Stimulated activated CD4-positive, alpha-beta T cell treated with anti-CD3 and anti-CD28 coated beads, Interleukin-12 subunit alpha, Interleukin-12 subunit beta, amount 100 ng/mL, for 48 hours (primary cell): ENCODE measurements at places on chromosomes 3 and 15.

DNA sequence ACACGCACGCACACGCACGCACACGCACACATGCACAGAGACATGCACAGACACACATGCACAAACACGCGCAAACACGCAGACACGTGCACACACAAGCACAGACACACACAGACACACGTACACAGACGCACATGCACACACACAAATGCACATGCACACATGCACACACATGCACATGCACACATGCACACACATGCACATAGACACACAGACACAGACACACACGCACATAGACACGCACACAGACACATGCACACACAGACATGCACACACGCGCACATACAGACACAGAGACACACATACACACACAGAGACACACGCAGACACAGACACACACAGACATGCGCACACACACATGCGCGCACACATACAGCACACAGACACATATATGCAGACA is 26.4 kb upstream of the PIGZ start:
- DNase-seq: no peak

- no peak for DNase-seq
Observed at GRCh38 chr15:92336419-92336987, 57.2 kb upstream of the ST8SIA2 start.

DNA sequence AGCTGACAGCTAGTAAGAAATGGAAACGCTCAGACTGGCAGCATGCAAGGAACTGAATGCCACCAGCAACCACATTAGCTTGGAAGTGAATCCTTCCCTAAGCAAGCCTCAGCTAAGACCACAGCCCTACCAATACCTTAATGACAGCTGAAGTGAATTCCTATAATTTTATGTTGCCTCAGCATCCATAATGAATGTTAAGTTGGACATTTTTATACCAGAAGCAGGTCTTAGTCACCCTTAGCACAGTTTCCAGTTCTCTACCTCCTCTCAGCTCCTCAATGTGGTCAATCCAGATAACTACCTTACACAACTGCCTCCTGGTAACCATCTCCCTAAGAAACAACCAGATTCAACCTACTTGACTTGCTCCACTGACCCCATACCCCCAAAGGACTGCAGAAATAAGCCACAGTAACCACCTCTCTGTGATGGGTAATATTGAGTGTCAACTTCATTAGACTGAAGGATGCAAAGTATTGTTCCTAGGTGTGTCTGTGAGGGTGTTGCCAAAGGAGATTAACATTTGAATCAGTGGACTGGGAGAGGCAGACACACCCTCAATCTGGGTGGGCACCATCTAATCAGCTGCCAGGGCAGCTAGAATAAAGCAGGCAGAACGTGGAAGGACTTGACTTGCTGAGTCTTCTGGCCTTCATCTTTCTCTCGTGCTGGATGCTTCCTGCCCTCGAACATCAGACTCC is 33.5 kb downstream of the NEDD4 start:
- no peak for DNase-seq

DNA sequence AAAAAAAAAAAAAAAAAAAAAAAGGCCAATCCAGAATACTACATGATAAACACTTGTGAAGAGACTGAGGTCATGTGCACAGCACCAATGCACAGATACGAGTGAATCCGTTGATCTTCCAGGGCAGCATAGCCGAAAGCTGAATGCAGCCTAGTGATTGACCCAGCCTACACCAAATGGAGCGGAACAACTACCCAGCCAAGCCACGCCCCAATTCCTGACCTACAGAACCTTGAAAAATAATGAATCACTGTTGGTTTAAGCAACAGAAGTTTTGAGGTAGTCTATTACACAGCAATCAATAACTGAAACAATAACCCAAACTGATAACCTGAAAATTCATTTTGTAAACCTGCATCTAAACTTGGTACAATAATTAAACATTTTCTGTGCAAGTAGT is 361.0 kb downstream of the FHIT start:
- DNase-seq: no peak

DNA sequence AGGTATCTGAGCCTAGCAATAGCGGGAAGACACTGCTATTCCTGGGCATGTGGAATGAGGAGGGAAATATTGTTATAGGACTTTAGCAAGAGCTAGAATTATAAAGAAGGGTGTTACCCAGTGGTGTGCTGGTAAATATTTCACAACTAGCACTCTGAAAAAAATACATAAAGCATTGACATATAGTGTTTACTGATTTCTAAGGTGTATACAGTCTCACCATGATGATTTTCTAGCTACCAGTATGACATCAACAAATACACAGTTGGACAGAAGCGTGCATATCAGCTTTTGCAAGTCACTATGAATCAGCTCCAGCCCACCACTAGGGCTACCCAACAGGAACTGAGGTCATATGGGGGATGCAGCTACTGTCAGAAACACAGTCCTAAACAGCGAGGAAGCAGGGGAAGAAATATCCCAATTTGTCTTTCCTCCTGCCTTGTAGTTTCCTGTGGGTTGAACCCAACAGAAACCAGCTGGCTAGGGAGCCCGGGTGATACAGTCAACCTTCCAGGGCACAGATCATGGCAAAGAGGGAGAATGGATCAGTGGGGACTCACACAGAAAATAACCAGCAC is 39.6 kb downstream of the HGD start:
- no peak for DNase-seq

- DNase-seq: no peak
Observed at GRCh38 chr3:11159421-11159904, 5.2 kb downstream of the HRH1 start.

DNA sequence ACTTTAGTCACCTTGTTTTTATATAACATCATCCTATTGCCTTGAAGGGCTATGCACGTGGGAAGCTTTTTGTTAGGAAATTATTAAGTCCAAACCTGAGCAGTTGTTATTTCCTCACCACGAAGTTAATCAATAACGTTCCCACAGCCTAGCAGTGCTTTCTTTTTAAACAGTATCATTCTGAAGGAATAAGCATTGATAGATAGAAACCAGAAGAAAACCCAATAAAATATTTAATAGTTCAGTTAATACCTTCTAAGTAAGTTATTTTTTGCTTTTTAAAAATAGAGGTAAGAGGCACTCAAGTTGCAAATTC is 149.3 kb downstream of the KCNMB2 start:
- DNase-seq: no peak

GRCh38 chr3:136251511-136251910 is 1.4 kb downstream of the PCCB start:
- no peak for DNase-seq

DNA sequence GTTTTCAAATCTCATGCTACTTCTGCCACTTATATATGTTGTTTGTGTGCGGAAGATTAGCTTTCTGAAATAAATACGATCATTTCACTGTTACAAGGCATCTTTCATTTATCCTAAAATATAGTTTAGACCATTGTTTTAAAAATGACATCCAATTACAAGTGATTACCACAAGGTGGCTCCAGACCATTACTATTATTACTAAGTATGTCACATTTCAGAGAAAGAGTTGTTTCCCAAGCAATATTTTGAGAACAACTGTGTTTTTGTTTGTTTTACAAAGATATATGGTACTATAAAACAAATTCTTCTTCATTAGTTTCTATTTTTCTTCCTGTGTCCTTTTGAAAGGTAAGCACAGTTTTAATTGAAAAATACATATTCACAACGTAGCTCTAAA is 136.0 kb upstream of the RAP2B start:
- DNase-seq: no peak

- DNase-seq: no peak
Observed at GRCh38 chr3:127366383-127366782, 78.5 kb upstream of the PRR20G start.

- no peak for DNase-seq
Observed at GRCh38 chr15:76667943-76668715, 237.0 kb downstream of the SCAPER start.

- DNase-seq: no peak
Observed at GRCh38 chr3:45659661-45660566, 29.3 kb upstream of the SACM1L start.

DNA sequence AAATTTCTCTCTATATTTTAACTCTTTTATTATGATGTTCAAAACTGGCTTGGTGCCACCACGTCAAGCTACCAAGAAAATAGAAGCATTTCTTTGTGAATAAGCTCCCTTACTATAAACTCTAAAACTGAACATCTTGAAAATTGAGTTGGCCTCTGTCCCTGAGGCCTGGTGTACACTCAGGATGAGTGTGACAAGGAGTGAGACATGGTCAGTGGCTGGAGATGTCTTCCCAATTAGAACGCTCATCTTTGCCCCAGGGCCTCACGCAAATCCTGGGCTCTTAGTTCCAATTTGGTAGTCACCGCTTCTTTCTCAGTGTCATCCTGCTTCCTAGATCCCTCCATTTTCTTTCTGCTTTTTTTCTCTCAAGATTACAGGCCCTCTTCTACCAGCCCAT is 26.2 kb downstream of the SLC2A2 start:
- no peak for DNase-seq

- DNase-seq: no peak
Observed at GRCh38 chr15:47427463-47427862, 289.8 kb upstream of the SEMA6D start.

GRCh38 chr3:60652829-60653228 is 598.4 kb downstream of the FHIT start:
- no peak for DNase-seq

- DNase-seq: no peak
Observed at GRCh38 chr3:56769116-56769707, 32.5 kb downstream of the ARHGEF3 start.

- DNase-seq: no peak
Observed at GRCh38 chr15:60390231-60390630, 7.6 kb downstream of the ANXA2 start.

DNA sequence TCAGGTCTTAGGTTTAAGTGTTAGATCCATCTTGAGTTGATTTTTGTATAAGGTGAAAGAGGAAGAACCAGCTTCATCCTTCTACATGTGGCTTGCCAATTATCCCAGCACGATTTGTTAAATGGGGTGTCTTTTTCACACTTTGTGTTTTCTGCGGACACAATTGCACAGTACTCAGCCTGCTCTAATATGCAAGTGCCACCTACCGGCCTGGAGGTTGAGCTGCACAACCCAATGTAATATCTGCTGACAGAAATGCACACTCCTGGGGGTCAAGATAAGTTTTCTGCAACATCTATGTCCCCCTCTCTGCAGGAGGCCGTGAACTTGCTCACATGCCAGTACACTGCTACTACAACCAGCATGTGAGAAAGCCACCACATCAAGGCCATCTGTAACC is 791.9 kb upstream of the ROBO1 start:
- no peak for DNase-seq

GRCh38 chr3:182697345-182697919 is 95.9 kb upstream of the ATP11B start:
- no peak for DNase-seq

GRCh38 chr3:142270407-142270806 is 45.0 kb upstream of the GK5 start:
- DNase-seq: peak; percentile 5

DNA sequence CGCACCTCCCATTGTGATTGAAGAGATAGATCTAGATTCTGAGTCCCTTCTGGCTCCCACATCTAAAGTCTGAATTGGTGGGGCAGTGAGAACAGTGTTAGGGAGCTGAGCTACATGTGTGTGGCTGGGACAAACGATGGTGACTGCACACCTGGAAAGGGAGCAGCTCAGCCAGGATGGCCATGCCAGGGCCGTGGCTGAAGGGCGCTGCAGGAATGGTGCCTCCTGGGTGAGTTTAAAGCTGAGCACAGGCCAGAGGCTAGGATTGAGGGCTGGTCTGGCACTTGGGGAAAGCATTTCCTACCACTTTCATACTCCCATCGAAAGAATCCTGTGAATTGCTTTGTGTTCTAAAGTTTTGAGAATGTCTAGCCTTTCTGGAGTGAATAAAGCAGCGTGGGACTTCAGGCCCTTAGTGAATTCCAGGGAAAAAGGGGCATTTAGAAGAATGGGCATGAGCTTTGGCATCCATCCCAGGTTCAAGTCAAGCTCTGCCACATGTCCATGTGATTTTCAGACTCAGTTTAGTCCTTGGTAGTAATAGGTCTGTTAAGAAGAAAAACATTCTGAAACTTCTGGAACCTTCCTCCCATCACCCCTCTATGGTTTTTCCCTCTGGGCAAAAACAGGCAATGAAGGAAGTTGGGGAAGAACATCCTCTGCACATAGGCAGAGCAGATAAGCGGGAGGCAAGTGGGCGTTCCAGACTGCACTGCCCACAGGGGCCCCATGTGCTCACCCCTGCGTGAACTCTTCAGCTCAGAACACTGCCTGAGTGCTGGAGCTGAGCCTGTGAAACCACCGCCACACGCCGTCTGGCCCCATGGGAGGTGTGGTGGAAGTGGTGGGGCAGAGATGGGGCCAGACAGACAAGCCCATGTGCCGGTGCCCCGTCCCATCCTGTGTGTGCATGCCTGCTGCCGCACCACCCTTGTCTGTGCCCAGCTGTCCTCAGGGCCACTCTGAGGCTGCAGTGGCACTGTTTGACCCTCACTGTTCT is 12.9 kb upstream of the CPNE9 start:
- DNase-seq: no peak

GRCh38 chr3:102643546-102643945 is 208.7 kb downstream of the ZPLD1 start:
- DNase-seq: no peak

GRCh38 chr15:26095710-26096330 is 232.7 kb upstream of the ATP10A start:
- no peak for DNase-seq

GRCh38 chr3:108035751-108036150 is 55.1 kb downstream of the CD47 start:
- DNase-seq: no peak

DNA sequence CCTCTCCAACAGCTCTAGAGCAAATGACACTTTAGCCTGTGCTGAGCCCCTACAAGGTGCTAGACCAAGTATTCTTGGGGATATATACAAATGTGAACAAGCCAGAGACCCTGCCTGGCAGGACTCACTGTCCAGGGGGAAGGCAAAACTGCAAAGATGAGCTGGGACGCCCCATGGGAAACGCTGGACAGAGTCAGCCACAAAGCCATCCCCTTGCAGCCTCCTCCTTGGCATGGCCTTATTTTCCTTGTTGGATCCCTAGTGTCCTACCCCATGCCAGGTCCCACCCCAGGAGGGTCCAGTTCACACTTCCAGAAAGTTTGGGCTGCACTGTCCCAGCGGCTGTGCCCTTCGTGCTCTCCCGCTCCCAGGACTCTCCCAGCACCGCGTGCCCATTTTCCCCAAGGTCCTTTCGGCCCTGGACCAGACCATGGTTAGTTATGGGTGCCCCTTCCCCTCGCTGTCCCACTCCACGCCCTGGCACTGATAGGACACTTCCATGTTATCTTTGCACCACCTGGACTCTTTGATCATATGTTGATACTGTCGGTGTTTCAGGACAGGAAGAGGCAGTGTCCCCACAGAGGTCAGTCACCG is 5.8 kb upstream of the NRROS start:
- DNase-seq: no peak

GRCh38 chr3:195384952-195385351 is 57.9 kb downstream of the ACAP2 start:
- DNase-seq: no peak

GRCh38 chr3:108863799-108864135 is 41.2 kb downstream of the TRAT1 start:
- no peak for DNase-seq

DNA sequence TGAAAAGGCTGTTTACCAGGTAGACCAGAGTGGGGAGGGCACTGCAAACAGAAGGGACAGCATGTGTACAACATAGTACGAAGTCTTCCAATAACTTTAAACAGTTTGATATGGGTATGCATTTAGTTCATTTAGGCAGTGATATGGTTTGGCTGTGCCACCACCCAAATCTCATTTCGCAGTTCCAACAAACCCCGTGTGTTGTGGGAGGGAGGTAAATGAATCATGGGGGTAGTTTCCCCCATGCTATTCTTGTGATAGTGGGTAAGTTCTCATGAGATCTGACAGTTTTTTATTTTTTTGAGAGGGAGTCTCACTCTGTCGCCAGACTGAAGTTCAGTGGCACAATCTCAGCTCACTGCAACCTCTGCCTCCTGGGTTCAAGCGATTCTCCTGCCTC is 7.6 kb upstream of the RAMAC start:
- no peak for DNase-seq
